ENCODE measurements at places on chromosomes 5 and 9. TPM values are rescaled to one million over a fixed set of nuclear protein-coding genes. Genes with fewer than 3 reads are reported as not detected.

GRCh38 chr5:154236011-154236410, 45.5 kb downstream of the GALNT10 start:
- no peaks in the 10 kb centered on the region for H3K4me1 ChIP-seq
- peaks cover 12% of the 10 kb centered on the region for H3K36me3 ChIP-seq
- DNase-seq = no peak
- no peak overlapping the region for H3K27ac ChIP-seq
- H3K4me3 ChIP-seq = no peak overlapping the region
- H3K27me3 ChIP-seq = no peaks in the 10 kb centered on the region

The URM1 gene
- 35.0 TPM for total RNA-seq

GRCh38 chr9:77839459-77840140, 191.5 kb upstream of the GNA14 start:
- DNase-seq = no peak
- H3K36me3 ChIP-seq = no peaks in the 10 kb centered on the region
- H3K27ac ChIP-seq = no peak overlapping the region
- no peak overlapping the region for H3K4me3 ChIP-seq

GRCh38 chr5:96338091-96338490, 95.0 kb downstream of the PCSK1 start:
- no peaks in the 10 kb centered on the region for H3K27me3 ChIP-seq
- H3K4me3 ChIP-seq = no peak overlapping the region
- H3K27ac ChIP-seq = no peak overlapping the region
- H3K36me3 ChIP-seq = no peaks in the 10 kb centered on the region
- no peak for DNase-seq
- peaks cover 14% of the 10 kb centered on the region for H3K4me1 ChIP-seq

- no peaks in the 10 kb centered on the region for H3K4me1 ChIP-seq
- no peak overlapping the region for H3K4me3 ChIP-seq
- H3K36me3 ChIP-seq = no peaks in the 10 kb centered on the region
- no peaks in the 10 kb centered on the region for H3K27me3 ChIP-seq
- no peak for DNase-seq
- H3K27ac ChIP-seq = no peak overlapping the region
Observed at GRCh38 chr5:142568283-142568995, 117.5 kb downstream of the FGF1 start.

DNA sequence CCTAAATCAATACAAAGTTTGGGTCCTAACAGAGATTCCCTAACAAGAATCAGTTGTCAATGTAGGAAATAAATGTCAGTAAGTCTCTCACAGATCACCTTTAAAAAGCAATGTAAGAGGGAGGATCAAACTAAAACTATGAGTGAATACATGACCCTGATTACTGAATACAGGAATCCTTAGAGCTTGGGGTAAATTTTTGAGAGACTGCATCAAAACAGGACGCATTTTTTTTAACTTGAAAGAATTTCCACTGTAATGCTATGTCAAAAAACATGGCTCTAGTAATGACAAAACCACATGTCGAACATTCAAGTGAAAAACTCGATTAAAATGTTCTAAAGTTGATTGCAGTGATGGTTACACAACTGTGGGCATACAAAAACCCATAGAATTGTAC, 21.9 kb downstream of the ZDHHC21 start:
- no peaks in the 10 kb centered on the region for H3K4me1 ChIP-seq
- no peak for DNase-seq
- H3K4me3 ChIP-seq = no peak overlapping the region
- no peaks in the 10 kb centered on the region for H3K36me3 ChIP-seq

The TMEM215 gene
- not detected for total RNA-seq

GRCh38 chr5:135034236-135034962, 371 bp upstream of the PITX1 start:
- peak overlapping the region; percentile 92 for H3K4me3 ChIP-seq
- peaks cover 7% of the 10 kb centered on the region for H3K36me3 ChIP-seq
- H3K27me3 ChIP-seq = peaks cover 12% of the 10 kb centered on the region
- DNase-seq = peak; percentile 67
- peaks cover 13% of the 10 kb centered on the region for H3K4me1 ChIP-seq
- H3K27ac ChIP-seq = peak overlapping the region; percentile 20

DNA sequence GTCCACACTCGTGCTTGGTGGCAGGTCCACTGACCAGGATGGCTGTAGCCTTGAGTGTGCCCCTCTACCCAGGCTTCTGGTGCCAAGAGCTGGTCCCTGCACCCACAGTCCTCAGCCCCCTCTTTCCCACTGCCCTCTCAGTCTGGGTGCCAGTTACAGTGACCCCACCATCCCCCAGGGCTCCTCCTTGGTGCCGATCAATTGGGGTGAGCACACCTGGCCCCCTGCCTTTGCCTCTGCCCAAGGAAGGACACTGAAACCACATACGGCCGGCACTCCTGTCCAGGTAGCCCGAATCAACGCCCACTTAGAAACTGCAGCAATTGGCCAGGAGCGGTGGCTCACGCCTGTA, 18.5 kb upstream of the QRFP start:
- H3K4me1 ChIP-seq = no peaks in the 10 kb centered on the region
- H3K36me3 ChIP-seq = no peaks in the 10 kb centered on the region
- H3K27ac ChIP-seq = no peak overlapping the region
- no peak for DNase-seq

The CDKN2A gene
- total RNA-seq = 290 TPM

DNA sequence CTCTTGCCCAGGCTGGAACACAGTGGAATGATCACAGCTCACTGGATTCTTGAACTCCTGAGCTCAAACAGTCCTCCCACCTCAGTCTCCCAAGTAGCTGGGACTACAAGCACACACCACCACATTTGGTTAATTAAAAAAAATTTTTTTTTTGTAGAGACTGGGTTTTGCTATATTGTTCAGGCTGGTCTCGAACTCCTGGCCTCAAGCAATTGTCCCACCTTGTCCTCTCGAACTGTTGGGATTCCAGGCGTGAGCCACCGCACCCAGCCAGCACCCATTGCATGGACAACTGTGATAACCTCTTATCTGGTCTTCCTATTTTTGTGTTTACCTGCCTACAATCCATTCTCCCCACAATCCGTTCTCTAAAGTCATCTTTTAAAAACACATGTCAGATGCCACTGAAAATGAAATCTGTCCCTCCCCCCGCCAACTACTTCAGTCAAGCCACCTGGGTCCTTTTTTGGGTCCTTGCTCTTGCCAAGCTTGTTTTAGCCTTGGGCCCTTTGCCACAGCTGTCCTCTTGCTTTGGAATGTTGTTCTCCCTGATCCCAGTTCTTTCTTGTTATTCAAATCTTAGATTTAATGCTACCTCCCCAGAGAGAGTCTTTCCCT, 250.5 kb downstream of the PIK3R1 start:
- DNase-seq = no peak
- no peak overlapping the region for H3K4me3 ChIP-seq
- H3K27me3 ChIP-seq = no peaks in the 10 kb centered on the region
- no peaks in the 10 kb centered on the region for H3K4me1 ChIP-seq

The PCDHA12 gene
- total RNA-seq = not detected

DNA sequence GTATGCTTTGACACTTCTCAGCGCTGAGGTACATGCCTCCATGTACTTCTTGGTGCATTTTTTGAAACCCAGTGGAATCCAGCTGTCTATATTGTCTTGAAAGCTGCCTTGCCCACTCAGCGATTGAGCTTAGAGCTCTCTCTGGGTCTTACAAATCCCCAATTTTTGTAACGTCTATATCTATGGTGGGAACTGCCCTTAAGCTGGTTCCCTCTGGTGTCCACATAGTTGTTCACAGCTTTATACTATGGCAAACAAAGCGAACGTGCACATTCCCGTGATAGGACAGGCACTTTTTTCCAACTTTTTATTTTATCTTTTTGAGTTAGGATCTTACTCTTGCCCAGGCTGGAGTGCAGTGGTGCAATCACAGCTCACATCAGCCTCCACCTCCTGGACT, 20.9 kb downstream of the CDHR2 start:
- H3K27ac ChIP-seq = no peak overlapping the region
- no peak overlapping the region for H3K4me3 ChIP-seq
- peaks cover 25% of the 10 kb centered on the region for H3K27me3 ChIP-seq

The SPINK13 gene
- total RNA-seq = not detected

GRCh38 chr9:131657456-131657855, 82.4 kb downstream of the RAPGEF1 start:
- H3K4me3 ChIP-seq = no peak overlapping the region
- peak; percentile 61 for DNase-seq
- H3K4me1 ChIP-seq = peaks cover 60% of the 10 kb centered on the region
- H3K27ac ChIP-seq = peak overlapping the region; percentile 90
- no peaks in the 10 kb centered on the region for H3K36me3 ChIP-seq

The AGXT2 gene
- total RNA-seq = not detected

The SREK1 gene
- total RNA-seq = 33.7 TPM

DNA sequence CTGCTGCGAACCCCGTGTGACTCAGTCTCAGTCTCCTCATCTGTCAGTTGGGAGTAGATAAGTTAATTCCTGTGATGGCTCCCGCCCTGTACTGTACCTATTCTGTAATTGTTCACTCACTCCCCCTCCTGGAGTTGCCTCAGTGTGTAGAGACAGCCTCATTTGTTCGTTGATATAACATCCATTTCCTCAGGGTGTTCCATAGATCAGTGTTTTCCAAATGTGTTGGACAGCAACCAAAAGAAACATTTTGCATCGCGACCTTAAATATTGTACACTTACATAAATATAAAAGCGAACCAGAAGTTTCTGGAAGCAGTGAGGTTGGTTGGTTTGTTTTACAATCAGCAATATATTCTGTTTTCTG, 698 bp downstream of the NFX1 start:
- H3K36me3 ChIP-seq = peaks cover 30% of the 10 kb centered on the region
- H3K4me3 ChIP-seq = peak overlapping the region; percentile 68
- no peak for DNase-seq
- peak overlapping the region; percentile 97 for H3K27ac ChIP-seq
- peaks cover 6% of the 10 kb centered on the region for H3K4me1 ChIP-seq
- H3K27me3 ChIP-seq = no peaks in the 10 kb centered on the region

GRCh38 chr9:118268046-118268445, 563.8 kb downstream of the TLR4 start:
- DNase-seq = no peak
- H3K4me1 ChIP-seq = no peaks in the 10 kb centered on the region
- no peaks in the 10 kb centered on the region for H3K36me3 ChIP-seq
- no peak overlapping the region for H3K4me3 ChIP-seq
- H3K27me3 ChIP-seq = no peaks in the 10 kb centered on the region
- no peak overlapping the region for H3K27ac ChIP-seq

DNA sequence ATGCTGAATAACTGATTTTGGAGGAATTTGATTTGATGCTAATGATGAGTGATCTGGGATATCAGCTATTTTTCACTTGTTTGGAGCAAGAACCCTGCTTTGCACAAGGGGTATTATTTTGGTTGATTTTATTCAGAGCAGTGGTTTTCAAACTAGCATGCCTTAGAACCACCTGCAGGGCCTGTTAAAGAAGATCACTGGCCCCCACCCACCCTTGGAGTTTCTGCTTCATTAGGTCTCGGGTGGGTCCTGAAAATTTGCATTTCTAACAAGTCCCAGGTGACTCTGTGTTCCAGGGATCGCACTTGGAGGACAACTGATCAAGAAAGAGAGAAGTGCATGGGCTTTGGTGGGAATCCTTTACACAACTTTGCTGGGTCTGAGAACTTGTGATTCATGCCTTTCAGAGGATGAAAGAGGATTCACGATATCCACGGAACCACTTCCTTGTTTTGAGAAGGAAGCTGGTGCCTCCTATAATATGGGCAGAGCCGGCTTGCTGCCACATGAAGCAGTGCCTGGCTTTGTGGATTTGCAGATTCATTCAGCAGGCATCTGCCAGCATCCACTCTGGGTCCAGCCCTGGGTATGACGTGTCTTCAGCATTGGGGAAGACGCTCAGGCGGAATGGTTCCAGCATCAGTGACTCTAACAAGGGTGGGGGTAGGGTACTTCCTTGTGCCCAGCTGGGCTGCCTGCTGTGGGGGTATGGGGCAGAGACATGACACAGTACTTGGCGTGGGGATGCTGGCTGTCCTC, 106.6 kb upstream of the PITX1 start:
- no peak overlapping the region for H3K27ac ChIP-seq
- peaks cover 22% of the 10 kb centered on the region for H3K4me1 ChIP-seq
- DNase-seq = no peak
- no peak overlapping the region for H3K4me3 ChIP-seq
- H3K36me3 ChIP-seq = no peaks in the 10 kb centered on the region
- H3K27me3 ChIP-seq = no peaks in the 10 kb centered on the region

DNA sequence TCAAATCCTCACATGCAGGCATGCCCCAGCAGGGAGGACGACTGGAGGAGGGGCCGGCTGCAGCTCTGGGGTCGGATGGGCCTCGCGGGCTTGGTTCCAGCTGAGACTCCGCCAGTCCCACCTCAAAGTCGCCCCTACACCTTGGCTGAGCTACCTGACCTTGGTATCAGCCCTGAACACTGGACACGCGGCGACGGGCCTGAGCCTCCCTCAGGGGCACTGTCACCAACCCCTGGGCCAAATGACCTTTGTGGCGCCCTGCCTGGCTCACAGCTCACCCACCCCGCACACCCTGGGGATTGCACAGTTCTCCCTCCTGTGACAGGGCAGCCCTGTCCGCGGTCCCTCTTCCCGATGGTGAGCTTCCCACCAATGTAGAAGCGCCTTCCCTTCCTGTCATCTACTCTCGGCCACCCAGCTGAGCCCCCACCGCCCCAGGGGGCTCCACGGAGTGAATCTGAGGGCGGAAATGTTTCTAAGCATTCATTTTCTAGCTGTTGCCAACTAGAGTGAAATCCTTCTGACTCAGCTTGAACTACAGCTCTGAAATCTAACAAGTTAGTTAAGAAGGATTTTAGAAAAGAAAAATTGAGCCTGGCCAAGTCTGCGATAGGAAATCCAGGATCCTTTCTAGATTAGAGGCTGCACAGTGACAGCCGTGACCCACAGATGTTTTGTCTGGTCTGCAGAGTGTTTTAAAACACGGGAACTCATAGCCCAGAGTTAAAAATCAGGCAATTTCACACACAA, 138.9 kb upstream of the PHYKPL start:
- no peak for DNase-seq
- H3K27me3 ChIP-seq = no peaks in the 10 kb centered on the region
- no peaks in the 10 kb centered on the region for H3K4me1 ChIP-seq
- H3K27ac ChIP-seq = no peak overlapping the region

- H3K27ac ChIP-seq = no peak overlapping the region
- H3K36me3 ChIP-seq = no peaks in the 10 kb centered on the region
- no peak for DNase-seq
- peaks cover 17% of the 10 kb centered on the region for H3K27me3 ChIP-seq
Observed at GRCh38 chr5:135843571-135844337, 9.3 kb downstream of the SLC25A48 start.

GRCh38 chr5:157303667-157304327, 37.9 kb downstream of the CYFIP2 start:
- H3K4me3 ChIP-seq = no peak overlapping the region
- H3K27me3 ChIP-seq = peaks cover 4% of the 10 kb centered on the region
- no peaks in the 10 kb centered on the region for H3K36me3 ChIP-seq
- H3K4me1 ChIP-seq = no peaks in the 10 kb centered on the region

Data from SJSA1 (cell line).